ENCODE measurements at places on chromosomes 3 and 15.

DNA sequence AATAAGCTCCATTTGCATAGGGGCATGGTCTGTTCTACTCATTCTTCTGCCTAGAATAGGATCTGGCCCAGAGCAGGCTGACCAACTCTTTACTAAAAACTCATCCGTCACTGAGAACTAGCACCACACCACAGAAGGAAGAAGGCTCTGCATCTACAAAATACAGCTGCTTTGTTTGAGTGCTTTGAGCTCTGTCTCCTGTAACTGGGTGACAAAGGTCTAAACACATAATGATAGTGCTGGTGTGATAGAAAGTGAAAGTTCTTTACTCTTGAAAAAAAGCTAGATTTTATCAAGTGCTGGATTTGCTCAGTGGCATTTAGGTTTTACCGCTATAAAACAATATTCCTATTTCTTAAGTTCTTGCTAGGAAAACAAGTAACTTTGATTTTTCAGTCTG is 140.7 kb downstream of the FHIT start:
- no peak for DNase-seq

DNA sequence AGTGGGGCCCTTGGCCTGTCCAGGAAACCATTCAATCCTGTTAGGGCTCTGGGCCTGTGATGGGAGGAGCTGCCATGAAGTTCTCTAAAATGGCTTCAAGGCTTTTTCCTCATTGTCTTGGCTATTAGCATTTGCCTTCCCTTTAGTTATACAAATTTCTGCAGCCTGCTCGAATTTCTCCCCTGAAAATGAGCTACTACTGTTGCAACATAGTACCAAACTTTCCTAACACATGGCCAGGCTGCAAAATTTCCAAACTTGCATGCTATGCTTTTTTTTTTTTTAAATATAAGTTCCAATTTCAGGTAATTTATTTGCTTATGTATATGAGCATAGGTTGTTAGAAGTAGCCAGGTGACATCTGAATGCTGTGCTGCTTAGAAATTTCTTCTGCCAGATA is 560.8 kb upstream of the TBL1XR1 start:
- DNase-seq, result no peak

- no peak for DNase-seq
These were observed 33.6 kb upstream of the ETV5 start for GRCh38 chr3:186142393-186142932.

DNA sequence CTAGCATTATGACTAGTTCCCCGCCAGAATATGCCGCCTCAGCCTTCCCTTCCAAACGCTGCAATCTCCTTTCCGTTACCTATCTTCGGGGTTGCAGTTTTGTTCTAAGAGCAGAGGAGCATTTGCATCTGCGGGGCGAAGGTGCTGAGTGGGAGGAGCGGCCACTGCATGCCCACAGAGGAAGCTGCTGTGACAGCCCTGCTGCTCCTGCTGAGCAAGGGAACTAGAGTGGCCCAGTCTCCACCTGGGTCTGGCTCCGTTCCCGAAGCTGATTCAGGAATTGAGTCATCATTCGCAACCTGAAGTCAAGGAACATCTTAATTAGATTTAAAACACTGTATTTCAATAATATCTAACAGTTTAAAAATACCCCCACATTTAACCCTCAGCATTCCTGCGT is 98.2 kb upstream of the TJP1 start:
- no peak for DNase-seq

- DNase-seq, result no peak
These were observed 214.2 kb downstream of the FEZF2 start for GRCh38 chr3:62159056-62159708.

DNA sequence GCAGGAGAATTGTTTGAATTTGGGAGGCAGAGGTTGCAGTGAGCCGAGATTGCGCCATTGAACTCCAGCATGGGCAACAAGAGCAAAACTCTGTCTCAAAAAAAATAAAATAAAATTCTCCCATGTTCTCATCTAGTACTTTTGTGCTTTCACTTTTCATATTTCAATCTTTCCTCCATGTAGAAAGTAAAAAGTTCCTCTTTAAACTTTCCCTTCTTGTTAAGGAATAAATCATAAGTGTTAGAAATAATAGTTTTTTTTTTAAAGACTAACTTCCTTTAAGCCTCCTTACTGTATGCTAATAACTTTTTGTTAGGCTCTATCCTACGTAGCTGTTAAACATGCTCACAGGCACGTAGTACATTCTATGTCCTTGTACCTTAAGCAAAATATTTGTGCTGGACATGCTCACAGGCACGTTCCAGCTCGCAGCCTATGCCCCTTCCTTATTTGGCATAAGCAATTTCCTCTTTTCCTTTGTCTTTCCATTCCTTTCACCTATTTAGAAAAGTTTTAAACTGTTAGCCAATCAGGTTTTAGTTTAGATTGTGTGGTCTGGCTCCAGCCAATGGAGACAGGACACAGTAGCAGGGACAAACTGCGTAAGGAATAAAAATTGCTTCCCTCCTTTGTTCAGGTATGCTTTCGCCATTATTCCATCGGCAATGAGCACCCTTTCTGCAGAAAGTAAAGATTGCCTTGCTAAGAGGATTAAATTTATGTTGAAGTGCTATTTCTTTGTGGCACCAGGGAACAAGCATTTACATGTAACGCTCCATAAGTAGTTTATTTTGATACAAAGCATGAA is 38.9 kb upstream of the PIK3CB start:
- no peak for DNase-seq

- DNase-seq, result no peak
These were observed 45.8 kb downstream of the ADPGK start for GRCh38 chr15:72737723-72738122.

DNA sequence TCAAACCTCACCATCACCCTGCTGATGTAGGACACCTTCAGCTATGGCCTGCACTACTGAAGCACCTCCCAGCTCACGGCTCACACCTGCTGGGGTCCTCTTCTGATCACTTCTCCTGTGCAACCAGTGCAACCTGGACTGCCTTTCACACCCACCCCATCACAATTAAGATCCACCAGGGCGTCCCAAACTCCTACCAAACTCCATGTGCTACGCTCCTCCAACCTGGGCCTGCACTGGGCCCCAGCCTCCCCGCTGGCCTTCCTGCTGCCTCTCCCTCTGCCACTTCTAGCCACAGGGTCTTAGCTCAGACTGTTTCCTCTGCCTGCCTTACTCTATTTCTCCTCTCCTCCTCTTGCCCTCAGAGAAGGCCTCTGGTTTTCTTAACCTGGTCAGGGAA is 12.8 kb downstream of the MESD start:
- DNase-seq, result no peak

DNA sequence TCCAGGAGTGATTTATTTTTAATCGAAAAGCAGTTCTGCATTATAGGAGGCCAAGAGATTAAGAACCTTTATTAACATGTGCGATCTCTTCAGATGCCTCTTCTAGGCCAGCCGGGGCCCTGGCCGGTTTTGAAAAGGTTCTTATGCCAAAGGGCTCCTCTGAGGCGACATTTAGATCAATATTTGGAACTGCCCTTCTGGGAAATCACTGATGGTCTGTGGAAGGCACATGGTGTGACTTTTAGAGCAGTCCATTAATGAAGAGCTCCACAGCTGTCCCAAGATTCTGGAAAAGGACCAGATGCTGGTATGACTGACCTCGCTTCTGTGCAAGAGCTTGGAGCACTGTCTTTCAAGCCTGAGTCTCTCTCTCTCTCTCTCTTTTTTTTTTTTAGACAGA is 19.7 kb downstream of the MGLL start:
- DNase-seq, result no peak

- DNase-seq, result peak; percentile 82
These were observed 10.6 kb upstream of the WNT7A start for GRCh38 chr3:13890377-13891016.

DNA sequence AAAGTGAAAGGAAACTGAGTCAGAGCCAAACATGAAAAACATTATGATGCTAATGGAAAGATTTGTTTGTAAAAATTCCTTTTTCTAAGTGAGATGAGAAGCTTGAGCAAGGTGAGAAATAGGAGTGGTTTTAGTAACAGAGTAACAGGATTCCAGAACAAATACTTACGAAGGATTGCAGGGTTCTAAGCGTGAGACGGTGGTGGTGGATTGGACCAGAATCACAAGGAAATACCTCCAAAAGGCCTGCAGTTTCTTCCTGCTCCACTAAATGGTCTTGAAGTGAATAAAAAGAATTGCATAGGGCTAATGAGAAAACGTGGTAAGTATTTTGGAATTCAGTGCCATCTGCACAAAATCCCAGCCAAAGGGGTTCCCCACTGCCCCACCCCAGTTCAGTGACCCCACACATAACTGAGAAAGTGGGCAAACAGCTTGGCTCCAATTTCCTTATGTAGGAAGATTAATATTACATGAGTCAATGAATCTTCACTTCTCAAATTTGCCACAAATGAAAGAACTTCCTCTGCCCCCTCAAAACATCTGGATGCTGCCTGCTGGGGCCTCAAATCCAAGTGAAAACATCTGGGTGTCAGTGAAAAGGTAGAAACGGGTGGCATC is 283.8 kb upstream of the NR2F2 start:
- DNase-seq, result no peak

DNA sequence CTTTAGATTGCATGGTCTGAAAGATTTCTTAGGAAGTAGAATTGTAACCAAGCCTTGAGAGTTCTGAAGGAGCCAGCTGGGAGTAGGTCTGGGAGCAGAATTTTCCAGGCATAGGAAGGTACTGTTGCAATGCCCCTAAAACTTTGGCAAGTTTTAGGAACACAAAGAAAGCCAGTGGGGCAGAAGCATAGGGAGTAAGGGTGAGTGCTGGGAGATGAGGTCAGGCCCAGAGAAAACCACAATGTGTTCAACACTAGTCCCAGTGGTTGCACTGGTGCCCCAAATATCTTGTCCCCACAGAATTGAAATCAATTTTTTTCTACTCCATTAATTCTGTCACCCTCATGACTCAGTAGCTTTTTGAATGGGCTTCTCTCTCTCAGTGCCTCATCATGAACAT is 120.7 kb upstream of the GALNT15 start:
- DNase-seq, result no peak

GRCh38 chr3:188158731-188159310 is 4.9 kb downstream of the LPP start:
- DNase-seq, result no peak

GRCh38 chr15:93837450-93837849 is 393.9 kb upstream of the MCTP2 start:
- DNase-seq, result no peak

GRCh38 chr3:15743587-15744009 is 54.2 kb downstream of the ANKRD28 start:
- DNase-seq, result no peak

DNA sequence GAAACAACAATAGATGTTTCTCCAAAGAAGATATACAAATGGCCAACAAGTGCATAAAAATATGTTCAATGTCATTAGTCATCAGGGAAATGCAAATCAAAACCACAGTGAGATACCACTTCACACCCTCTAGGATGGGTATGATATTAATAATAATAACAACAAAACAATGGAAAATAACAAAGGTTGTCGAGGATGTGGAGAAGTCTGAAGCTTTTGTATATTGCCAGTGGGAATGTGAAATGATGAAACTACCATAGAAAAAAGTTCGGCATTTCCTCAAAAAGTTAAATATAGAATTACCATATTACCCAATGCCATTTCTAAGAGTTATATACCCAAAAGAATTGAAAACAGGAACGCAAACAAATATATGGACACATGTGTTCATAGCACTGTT is 10.8 kb downstream of the BHLHE40 start:
- DNase-seq, result no peak

DNA sequence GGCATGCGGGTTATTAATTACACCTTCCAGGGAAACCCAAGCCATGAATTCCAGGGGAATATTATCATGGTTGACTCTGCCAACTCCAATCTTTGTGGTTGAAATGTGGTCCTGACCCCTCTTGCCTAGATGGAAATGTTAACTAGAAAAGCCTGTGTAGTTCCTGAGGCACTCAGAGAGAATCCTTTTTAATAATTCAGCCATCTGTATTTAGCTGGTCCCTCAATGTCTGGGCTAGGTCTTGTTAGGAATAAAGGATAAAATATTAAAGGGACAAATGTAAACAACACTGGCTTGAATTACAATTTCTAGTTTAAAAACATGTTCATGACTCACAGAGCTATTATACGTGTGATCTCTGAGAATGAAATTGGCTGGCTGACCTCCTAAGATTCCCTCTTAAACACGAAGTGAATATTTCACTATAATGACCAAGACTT is 435.2 kb upstream of the SUCLG2 start:
- no peak for DNase-seq

DNA sequence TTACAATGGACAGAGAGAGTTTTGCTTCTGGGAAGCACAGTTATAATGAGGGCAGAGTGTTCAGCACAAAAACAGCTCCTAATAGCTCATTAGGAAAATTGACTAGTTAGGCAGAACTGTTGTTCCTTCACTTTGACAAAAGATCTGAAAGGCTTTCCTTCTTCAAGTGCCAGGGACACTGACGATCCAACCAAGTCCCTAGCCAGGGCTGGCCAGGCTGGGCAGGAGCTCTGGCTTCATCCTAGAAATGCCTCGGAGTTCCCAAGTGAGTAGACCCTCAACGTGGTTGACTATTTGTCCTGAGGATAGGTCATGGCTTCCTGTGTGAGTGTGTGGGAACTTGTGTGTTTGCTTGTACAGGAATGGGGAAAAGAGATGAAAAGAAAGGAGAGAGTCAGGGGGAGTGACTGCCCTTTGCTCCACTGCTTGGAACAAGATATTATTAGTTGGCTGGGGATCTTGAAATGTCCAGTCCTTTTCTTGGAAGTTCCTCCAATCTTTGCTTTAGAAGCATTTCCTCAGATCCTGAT is 617.9 kb downstream of the NTRK3 start:
- no peak for DNase-seq

DNA sequence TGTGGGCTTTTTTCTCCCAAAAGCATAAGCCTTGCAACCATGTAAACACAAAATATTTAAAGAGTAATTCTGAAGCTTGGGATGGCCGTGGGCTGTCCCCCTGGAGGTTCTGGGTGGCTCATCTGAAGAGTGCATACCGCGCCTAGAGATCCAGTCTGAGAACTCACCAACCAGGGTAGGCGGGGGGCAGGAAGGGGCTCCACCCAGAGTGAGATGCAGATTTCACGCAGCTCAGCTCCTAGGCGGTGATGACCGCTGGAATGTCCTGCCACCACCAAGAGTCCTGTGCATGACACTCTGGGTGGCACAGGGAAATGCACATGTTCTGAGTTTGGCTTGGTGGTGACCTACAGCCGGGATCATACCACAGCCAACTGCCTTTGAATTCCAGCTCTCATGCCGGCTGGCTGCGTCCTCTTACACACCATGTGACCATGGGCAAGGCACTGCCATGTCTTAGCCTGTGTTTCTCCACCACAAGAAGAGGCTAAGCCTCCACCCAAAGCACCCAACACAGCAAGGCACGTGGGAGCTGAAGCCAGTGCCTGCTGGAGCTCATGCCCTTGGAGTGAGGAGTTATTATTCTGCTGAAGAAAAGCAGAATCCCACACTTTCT is 125.1 kb upstream of the IQSEC1 start:
- DNase-seq, result no peak

DNA sequence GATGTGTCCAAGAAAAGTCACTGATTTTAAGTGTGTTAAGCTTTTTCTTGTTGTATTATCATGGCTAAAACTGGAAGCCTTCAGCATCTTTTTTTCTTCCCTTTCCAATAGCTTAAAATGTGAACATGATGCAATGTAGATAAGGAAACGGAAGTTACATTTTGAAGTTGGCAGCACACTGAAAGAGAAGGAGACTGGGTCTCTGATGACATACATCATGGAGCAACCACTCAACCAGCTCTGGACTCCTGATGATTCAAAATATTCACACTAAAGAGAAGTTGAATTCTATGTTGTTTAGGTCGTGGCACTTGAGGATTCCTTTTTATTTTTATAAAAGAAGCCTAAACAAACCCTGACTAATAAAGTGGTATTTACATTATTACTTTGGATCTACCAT is 488.3 kb upstream of the ALCAM start:
- peak; percentile 1 for DNase-seq

GRCh38 chr3:68943753-68944500 is 11.6 kb upstream of the TAFA4 start:
- DNase-seq, result no peak

Data from hematopoietic multipotent progenitor cell treated with erythropoietin and hydrocortisone succinate and interleukin-3 and kit ligand, for 6 days (in vitro differentiated cells).